NCI-H2081 treated with DMSO at 0.1 percent for 48 hours (cell line): ENCODE measurements at places on chromosomes 5 and 9.

GRCh38 chr5:154141745-154142221, 48.8 kb upstream of the GALNT10 start:
- DNase-seq, result no peak

DNA sequence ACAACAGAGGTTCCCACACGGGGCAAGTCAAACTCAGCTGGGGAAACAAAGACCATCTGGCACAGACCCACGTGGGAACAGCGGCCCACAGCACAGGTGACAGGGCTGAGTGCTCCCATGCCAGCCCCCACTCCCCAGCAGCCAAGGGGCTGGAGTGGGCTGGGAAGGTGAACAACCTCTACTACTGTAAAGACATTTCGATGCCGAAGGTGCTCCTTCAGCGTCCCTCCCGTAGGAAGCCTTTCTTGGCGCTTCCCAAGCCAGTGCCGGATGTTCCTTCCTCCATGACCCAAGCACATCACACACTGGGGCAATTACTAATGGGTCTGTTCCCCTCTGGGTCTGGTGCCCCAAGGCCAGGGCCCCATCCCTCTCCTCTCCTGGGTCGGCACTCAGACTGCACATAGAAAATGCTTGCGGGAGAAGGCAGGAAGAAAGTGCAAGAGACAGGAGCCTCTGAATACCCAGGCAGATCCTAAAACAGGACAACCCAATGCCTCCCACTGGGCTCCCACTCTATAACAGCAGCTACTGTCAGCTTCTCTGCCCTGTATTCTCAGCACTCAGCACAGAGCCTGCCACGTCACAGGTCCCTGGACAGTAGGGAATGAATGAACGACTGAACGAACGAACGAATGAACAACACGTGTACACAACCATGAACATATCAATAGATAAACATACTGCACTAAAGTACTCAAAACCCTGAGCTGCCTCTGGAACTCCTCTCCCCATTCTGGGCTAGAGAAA, 77.0 kb upstream of the LRRTM2 start:
- DNase-seq, result no peak

GRCh38 chr5:126469536-126470316, 46.5 kb downstream of the GRAMD2B start:
- DNase-seq, result no peak

DNA sequence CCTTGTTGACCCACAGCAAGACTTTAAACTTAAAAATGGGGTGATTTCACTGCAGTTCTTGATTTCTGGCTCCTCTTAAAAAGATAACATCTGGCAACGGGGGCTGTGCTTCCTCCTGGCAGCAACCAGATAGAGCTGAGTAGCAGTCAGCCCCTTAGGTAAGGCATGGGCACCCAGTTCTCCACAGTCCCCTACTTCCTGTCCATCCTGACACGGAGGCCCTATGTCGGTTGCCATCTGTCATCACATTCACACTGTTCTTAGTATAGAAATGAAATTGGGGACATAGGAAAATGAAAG, 11.7 kb downstream of the CD74 start:
- DNase-seq, result no peak

DNA sequence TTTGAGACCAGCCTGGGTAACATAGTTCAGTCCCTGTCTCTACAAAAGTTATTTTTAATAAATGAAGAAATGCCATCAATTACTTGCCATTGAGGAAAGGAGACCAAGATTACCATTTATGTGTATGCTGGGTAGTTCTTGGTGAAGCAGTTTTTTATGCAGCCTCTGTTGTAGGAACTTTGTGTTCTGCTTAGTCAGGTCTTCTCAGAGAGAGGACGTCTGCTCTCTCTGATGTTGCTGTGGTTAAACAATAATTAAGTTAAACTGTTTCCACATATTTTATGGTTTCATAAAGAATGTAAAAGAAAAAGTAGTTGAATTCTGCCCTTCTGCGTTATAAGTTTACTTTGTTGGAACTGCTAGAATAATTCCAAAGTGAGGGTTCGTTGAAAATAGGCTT, 210.5 kb downstream of the KDM4C start:
- no peak for DNase-seq

- DNase-seq, result peak; percentile 59
These were observed at the start of gene CCNJL for GRCh38 chr5:160312134-160312959. Gene CCNJL (minus strand): TSS chr5:160312564. CDS start chr5:160311923, 641 bp downstream.

GRCh38 chr9:9341203-9341602, 1271.6 kb downstream of the PTPRD start:
- DNase-seq, result no peak

DNA sequence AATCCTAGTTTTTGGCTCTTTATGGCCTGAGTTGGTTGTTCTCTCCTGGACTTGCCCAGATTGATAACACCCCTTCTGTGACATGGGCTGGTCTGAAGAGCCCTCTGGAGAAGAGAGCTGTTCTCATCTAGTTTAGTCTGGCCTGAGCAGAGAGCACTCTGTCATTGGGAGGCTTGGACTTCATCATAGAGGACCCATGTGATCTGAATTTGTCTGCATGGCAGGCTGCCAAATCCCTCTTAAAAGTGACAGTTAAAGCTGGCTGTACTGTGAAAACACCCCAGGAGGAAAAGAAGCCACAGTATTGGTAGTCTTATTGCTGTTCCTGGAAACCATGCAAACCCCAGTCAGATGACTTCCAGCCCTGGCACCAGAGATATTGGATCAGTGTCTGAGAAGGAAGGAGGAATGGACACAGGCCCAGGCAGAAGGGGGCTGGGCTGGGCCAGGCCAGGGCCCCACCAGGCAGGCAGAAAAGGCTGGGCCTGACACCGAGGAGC, 3.7 kb upstream of the WDR31 start:
- no peak for DNase-seq

DNA sequence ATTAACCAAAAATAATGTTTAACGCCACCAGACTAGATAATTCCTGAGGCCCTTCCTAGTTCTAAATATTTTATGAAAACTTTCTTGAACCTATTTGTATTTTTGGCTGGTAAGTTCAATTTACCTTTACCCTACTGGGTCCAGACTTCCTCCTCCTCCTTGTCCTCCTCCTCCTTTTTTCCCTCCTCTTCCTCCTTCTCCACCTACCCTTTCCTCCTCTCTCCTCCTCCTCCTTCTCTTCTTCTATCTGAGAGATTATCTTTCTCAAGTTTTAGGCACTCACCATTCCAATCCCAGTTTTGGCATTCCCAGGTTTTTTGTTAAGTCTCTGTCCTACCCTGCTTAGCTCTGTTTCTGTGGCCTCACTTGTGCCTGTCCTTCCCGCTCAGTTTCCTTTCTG, 24.7 kb upstream of the RAPGEF1 start:
- no peak for DNase-seq

- no peak for DNase-seq
These were observed 141.1 kb upstream of the RANBP3L start for GRCh38 chr5:36442796-36443195.

DNA sequence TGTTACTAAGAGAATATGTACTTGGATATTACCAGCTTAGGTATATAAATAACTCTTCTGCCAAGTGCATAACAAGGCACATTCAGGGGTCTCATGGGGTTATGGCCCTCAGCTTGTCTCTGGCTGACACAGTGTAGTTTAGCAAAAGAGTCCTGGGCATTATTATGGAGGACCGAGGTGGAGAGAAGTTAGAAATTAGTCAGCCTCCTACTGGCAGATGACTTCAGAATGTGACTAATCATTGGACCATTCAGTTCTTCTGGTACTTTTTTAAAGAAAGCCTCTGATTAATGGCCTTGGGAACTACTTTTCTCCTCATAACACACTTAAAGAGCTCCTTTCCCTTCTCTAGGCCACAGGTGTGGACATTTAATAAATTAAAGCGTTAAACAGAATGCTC, 178.9 kb downstream of the SH3GL2 start:
- no peak for DNase-seq

DNA sequence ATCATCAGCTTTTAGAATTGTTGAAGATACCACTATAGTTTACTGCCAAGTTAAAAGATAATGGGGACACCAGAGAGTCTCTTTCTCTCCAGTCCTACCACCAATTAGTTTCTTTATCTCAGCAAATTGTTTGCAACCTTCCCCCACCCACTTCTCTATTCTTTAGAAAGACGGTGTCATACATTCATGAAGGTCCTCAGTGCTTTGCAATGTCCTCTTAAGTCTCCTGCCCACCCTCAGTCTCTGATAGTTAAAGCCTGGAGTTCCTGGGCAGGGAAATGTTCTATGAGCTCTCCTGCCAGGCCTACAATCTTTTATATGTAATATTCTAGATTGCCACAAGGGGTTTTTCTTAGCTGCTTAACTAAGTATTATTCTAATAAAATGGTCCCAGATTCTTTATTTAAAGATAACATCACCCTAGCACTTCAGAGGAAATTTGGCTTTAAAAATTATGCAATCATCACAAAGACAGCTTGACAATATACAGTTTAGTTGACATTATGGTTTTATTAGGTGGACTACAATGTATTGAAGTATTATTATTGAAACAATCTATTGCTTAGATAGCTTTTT, 509.2 kb downstream of the CSNK1G3 start:
- no peak for DNase-seq

DNA sequence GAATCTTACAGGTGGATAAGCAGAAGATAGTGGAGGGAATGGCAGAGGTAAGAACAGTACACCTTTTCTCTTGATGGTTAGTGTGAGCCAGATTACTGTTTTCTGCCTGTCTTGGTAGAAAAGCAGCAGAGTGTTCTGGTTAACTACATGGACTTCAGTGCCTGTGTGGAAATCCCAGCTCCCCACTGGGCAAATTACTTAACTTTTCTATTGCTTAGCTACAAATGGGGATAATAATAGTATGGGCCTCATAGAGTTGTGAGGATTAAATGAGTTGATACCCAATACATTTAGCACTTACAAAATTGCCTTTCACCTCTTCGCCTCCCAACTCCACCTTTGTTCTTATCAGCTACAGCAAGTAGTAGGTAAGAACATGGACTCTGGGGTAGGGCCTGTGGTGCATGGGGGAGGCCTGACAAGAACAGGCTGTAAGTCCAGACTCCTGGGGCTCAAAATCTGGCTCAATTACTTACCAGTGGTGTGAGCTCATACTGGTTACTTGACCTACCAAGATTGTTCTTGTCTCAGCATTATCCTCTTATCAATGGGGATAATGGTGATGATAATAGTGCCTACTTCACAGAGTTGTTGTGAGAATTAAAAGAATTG, 125.1 kb downstream of the LIFR start:
- DNase-seq, result no peak
